ENCODE measurements at places on chromosomes 11 and 22. TPM values are rescaled to one million over a fixed set of nuclear protein-coding genes. Genes with fewer than 3 reads are reported as not detected.

DNA sequence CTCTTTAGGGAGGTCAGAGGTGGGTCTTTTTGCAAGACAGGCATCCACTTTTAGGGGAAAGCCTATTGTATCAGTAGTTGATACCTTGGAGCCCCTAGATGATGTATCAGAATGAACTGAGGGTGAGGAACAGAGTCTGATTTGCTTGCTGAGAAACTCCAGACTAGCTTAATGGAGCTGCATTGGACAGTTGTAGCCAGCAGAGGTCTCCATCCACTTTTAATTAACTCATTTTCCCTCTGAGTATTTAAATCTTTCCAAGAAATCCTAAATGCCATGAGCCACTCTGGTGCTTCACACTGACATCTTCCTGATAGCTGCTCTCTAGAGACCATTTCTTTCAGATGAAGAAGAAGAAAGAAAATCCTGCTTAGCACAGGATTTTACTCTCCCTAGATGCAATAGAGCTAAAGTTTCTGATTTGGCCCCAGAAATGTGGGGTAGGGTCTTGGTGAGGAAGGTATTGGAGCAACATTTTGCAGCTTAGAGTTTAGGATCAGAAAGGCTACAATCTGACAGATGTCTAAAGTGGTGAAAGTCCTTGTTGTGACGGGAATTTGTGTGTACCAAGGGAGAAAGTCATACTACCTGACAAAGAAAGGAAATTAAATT, 38.0 kb downstream of the EXT2 start:
- DNase-seq = peak; percentile 59

GRCh38 chr22:41459431-41459830, 9.1 kb downstream of the PHF5A start:
- DNase-seq = no peak

- DNase-seq = no peak
These were observed 351.3 kb downstream of the JRKL start for GRCh38 chr11:96741068-96741467.

- DNase-seq = no peak
These were observed 52.1 kb upstream of the RASD2 start for GRCh38 chr22:35488513-35488912.

ISX gene
- total RNA-seq = not detected

DNA sequence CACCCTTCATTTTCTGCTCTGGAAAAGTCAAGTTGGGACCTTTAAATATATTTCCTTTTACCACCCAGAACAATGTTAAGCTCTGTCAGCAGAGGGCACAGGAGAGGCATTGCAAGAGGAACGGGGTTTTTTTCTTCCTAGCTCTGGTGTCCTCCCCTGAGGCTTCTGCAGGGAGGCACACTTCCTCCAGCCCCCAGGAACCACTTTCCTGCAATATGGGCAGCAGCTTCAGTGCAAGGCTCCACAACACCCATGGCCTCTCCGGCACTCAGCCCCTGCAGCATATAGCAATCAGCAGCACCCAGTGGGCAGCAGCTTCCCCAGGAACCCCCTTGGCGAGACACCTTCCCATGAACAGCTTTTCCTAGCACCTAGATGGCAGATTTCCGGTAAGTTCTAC, 101.4 kb downstream of the SYT9 start:
- peak; percentile 55 for DNase-seq

DNA sequence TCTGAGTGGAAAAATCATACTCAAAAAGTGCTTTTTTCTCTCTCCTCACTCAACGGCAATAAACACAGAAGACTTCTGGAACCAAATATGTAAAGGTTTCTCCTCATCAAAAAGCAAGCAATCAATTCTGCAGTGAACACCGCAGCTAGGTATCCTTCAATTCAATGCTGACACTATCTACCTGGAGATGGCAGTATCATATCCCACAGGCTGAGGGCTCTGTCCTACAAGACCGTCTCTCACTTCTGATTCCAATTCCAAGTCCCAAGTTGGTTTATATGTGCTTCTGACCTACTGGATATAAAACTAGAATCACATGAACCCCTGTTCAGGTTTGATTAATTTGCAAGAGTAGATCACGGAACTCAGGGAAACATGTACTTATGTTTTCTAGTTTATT, 59.7 kb upstream of the LUZP2 start:
- peak; percentile 37 for DNase-seq

DNA sequence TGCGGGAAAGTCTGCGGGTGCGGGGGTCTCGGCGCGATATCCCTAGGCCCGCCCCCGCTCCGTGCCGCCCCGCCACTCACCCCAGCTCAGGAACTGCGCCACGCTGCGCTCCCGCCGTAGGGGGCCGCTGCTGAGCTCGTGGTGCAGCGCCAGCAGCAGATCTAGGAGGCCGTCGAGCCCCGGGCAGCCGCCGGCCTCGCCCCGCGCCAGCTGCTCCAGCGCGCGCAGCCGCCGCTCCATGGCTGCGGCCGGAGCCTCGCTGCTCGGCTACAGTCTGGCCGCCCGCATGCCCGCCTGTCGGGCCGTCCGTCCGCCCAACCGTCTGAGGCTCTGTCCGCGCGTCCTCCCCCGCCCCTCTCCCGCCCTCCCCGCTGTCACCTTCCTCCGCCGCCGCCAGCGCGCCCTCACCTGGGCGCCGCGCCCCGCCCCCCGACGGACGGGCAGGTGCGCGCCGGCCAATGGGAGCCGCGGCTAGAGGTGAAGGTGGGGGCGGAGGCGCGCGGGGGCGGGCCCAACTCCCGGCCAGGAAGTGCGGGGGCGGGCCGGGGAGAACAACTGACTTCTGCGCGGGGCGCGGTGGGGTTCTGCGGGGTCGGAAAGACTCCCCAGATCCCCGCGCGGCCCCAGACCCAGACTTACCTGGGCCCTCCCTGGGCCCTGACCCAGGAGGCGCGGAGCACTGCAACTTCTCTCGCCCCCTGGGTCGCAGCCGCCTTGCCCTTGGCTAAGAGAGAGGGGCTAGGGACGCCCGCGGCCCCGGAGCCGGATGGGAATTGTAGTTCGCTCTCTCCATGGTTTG, at the start of gene CDC42BPG:
TSS of gene CDC42BPG (minus strand) at position 324 of the 799 bp plus-strand sequence. CDS start at position 240, 84 bp downstream.
- peak; percentile 93 for DNase-seq

GRCh38 chr11:119624629-119625028, 104.4 kb downstream of the NECTIN1 start:
- no peak for DNase-seq

DNA sequence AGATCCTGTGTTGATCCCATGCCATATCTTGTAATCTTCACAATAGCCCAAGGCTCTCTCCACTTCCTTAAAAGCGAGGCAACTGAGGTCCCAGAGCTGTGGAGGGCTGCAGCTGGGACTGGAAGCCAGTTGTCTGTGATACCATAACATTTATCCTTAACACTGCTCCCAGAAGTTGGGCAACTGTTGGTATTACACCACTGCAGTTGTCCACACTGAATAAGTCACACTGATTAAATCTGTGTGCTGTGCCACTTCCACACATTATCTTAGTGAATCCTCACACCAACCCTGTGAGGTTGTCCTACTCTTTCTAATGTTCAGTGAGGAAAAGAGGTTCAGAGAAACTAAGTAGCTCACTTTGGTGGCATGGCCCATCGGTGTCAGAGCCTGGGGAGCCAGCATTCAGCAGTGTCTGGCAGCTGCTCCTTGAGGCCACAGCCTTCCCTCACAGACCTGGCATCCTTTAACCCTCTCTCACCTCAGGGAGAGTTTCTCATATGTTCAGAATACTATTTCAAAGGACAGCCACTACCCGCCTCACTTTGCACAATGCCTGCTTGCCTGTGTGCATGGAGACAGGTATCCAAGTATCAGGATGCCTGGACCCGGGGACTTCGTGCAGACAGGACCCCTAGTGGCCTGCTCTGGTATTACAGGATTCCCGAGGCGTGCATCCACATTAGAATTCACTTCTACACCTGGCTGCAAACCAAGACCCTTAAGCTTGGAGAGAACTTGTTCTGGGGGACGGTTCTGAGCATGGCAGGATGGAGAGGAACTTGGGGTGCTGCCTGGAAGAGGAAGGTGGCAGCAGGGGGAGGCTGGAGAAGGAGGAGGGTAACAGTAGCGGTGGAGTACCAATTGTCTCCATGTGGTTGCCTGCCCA, 221.9 kb upstream of the TBCEL start:
- peak; percentile 77 for DNase-seq

- DNase-seq = no peak
These were observed 14.5 kb downstream of the FEZ1 start for GRCh38 chr11:125481531-125481930.

DNA sequence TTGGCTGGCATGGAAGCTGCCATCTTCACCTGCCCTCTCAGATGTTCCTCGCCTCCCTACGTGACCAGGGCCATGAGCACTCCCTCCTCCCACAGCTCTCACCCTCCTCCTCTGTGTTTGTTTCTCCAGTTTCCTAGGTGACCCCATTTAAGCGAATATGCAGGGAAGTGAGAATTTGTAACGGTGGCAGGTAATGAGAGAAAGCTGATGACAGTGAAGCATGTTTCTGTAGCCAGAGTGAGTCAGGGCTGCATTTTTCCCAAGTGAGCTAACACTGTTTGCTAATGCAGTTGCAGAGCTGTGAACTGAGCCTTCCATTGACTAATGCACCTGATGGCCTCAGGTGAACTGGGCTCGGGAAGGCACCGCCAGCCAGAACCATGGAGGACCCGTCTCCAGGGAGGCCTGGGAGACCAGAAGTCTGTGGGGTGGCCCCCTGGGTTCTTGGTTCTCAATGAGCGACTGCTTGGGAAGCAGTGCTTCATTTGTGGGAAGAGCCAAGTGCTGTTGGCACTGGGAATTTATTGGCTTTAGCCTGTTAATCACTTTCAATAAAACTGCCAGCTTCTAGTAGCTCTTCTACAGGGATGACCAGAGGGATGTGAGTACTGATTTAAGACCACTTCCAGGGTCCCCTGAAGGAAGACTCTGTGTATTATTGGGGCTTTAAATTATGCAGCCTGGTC, 64.5 kb downstream of the BARX2 start:
- peak; percentile 64 for DNase-seq

DNA sequence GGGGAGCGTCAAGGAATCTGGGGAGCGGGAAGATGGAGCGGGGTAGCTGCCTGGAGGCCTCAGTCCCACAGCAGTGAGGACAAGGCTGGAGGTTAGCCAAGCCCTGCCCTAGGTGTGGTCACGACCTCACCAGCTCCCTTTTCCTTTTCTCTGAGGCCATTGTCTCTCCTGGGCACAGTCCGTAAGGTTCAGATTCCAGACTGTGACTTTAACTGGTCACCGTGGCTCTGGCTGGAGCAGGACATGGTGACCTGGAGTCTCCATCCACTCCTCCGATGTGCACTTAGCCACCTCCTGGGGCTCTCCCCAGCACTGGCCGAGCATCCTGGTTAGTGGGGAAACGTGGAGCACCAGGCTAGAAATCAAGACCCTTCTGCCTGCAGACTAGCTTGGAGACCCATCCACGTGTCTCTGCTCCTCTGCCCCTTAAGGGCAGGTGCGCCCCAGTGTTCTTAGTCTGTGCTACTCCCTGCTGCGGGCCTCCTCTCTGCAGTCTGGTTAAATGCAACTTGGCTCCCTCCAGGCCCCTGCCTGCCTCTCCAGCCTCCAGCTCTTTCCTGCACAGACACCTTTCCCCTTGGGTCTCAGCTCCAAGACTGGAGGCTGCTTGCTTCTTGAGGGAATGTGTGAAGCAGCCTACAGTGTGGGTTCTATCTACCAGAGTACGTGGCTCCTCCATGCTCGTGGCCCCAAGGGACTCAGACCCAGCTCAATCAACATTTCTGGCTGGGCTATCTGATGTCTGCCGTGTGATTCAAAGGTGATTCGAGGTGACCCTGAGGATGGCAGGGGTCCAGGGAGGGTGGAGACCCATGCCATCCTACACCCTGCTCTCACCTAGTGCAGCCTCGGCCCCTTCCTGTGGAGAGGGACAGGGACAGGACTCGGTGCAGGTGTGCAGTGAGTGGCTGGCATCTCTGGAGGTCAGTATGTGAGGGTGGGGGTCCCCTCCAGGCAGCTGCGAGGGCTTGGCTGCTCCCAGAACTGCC, 5.2 kb downstream of the SLC25A1 start:
- no peak for DNase-seq

DNA sequence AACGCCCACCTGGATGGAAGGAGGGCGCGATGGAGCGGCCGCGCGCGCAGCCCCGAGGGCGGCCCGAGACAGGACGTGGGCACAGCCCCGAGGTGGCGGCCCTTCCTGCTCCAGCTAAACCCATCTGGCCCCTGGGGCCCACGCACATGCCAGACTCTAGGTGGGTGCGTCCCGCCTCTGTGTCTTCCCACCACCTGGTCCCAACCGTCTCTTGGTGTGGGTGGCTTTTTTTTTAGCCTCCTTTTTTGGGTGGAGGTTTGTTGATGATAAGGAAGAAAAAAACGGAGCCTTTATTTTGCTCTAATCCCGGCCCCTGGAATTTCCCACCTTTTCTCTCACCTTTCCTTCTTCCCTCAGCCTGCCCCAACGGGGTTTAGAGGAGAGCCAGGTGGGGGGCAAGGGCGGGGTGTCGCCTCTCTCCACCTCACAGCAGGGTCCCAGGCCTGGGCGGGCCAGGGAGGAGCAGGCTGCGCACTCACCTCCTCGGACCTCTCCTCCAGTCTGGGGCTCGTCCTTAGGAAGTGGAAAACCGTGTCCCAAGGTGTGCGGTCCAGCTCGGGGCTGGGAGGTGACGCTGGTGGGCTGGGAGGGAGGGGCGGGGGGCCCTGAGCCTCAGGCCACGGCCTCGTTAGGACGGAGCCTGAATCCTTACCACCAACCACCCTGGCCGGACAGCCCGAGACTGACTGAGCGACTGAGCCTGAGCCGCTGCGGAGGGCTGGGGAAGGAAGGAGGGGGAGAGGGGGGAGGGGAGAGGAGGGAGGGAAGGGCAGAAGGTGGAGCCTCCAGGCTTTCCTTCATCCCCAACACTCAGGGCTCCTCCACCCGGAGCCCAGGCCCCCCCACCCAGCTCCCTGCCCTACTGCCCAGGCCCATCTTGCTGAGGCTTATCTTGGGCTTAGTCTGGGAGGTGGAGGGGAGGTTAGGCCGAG, at the start of gene SOX10:
TSS of gene SOX10 (minus strand) at position 696 of the 932 bp plus-strand sequence. CDS start 771 bp downstream, outside the sequence.
- no peak for DNase-seq

DNA sequence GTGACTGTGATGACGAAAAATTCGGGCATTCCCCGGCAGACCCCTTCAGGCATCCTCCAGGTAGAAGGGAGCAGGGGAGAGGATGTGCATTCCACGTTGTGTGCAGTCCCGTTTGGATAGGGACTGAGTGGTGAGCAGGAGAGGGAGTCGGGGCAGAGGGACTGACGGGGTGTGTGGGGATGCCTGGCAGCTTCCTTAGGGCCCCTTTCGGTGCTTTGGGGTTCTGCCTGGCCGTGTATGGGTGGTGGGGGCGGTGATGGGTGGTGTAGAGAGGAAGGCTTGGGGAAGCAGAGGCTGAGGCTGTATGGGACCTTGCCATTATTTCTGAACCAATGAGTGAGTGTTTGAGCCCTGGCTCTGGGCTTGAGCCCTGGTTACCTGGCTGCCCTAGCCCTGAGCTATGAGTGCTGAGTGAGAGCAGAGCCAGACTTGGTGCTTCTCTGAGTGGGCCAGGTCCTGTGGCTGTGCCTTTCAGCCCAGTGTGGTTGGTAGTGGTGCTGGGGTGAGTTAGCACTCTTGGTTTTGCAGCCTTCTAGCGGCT, 914 bp downstream of the INPPL1 start:
- DNase-seq = peak; percentile 26

IL17RA gene
- 4.3 TPM for total RNA-seq

GRCh38 chr11:134474070-134474860, 62.2 kb upstream of the B3GAT1 start:
- no peak for DNase-seq

DNA sequence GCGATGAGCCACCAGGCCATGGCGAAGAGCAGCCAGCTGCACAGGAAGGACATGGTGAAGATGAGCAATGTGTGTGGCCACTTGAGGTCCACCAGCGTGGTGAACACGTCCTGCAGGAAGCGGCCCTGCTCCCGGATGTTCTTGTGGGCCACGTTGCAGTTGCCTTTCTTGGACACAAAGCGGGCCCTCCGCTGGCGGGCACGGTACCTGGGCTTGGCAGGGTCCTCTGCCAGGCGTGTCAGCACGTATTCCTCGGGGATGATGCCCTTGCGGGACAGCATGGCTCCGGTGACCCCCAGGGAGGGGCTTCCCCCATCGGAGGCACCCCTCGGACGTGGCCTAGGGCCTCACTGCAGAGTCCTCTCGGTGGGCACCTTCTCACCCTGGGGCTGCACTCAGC, 648 bp downstream of the KCNJ11 start:
- DNase-seq = no peak

All from HT-29 (cell line).